ENCODE measurements at places on chromosomes 4 and X.

DNA sequence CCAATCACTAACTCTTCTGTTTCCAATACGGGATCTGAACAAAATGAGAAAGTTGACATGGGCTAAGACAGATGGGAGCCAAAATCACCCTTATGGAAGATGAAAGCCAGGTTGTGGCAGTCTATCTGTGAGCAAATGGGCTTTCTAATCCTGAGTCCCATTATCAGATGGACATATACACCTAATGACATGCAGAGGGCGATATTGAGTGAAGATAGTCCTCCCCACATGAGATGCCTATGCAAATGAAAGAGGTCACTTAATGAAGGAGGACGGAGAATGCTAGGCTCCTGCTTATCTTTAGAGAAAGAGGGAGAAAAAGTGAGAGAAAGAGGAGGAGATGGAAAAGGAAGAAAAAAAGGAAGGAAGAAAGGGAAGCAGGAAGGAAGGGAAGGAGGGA, 547.5 kb downstream of the NLGN4X start:
- DNase-seq: no peak

DNA sequence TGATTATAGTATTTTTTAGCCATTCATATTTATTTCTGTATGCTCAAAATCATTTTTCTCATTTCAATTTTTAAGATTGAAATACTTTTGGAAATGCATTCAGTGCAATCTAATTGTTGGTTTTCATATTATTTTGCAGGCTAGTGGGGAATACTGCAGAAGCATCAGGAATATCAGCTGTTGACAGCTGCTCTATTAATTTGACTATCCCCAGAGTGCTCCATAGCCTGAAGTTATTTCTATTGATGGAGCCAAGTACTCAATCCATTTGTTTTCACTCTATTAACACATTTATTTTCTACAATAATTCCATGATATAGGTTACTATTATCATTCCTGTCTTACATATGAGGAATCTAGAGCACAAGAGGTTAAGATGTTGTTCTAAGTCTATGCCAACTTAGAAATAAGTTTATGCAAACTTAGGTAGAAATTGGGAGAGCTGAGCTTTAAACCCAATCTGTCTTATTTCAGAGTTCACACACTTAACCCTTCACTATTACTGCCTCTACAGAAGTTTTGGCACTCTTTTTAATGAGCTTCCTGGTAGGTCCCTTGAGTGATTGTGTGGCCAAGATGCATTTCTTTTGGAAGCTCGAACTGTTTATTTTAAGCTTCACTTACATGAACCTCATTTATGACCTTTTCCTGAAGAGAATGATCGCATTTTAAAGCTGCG, 65.6 kb upstream of the PCDH18 start:
- DNase-seq: no peak

- DNase-seq: no peak
Observed at GRCh38 chr4:120927801-120928409, 5.4 kb upstream of the PRDM5 start.

DNA sequence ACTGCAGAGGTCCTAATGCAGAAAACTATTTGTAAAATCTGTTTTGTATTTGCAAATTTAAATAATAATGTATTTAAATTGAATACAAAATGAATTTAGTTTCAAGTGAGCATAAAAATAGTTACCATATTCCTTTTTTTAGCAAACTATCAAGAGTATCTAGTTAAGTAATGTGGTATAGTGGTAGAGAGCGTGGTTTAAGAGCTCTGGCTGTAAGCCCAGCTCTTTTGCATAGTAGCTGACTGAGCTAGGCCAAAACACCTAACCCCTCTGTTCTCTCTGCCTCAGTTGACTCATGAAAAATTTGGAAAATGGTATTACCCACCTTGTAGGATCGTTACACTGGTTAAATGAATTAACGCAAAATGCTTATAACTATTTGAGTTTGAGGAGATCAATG, 18.1 kb upstream of the ADAD1 start:
- no peak for DNase-seq

- peak; percentile 16 for DNase-seq
Observed at GRCh38 chr4:80362578-80363181, 27.1 kb downstream of the CFAP299 start.

DNA sequence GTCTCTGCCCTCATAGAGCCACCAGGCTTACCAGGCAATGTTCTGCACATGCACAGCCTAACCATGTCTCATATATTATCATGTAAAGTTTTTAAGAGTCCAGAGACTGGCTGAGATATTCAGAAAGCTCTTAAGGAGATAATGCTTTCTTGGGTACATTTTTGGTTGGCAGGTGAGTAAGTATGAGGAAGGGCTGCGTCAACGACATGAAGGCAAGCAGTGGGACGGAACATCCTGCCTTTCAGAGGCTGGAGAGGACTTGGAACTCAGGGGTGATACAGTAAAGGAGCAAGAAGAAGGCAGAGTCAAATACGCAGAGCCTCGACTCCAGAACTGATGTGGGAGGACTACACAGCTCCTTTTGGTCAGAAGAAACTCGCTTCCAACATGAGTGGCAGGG, 74.8 kb upstream of the MTNR1A start:
- no peak for DNase-seq

DNA sequence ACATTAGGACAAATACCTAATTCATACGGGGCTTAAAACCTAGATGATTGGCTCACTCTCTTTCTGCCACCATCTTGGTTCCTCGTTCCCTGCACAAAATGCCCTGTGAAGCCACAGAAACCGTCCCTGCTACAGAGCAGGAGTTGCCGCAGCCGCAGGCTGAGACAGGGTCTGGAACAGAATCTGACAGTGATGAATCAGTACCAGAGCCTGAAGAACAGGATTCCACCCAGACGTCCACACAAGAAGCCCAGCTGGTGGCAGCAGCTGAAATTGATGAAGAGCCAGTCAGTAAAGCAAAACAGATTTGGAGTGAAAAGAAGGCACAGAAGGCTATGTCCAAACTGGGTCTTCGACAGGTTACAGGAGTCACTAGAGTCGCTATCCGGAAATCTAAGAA, 34.3 kb downstream of the TRIM61 start:
- DNase-seq: no peak

DNA sequence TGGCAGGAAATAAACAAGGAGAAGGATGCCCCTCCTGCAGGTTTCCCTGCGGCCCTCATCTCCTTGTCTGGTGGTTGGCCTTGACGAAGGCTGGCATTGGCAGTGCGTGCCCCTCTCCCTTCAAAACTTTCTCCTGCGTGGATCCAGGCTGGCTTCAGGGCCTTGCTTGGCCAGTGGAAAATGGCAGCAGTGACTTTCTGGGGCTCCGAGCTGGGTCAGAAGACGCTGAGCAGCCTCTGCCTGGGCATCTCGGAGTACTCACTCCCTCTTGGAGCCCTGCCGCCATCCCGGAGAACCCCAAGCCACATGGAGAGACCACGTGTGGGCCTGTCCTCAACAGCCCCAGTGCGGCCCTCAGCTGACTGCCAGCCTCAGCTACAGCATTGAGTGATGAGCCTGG, 39.5 kb downstream of the ADRA2C start:
- DNase-seq: no peak

DNA sequence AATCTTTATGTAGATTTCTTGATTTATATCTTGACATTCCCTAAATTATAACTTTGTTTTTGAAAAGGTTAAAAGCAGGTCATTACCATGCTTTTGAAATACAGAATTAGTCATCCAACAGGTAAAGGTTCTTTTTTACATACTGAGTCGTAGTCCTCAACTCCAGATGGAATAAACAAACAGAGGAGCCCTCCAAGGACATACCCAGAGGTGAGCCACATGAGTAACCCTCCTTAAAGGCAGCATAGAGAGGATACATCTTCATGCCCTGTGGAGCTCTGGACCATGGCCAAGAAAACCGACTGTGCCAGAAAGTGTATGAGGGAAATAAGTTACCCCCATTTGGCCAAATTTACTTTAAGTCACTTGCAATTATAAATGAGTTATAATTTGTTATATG, 95.3 kb upstream of the MCF2 start:
- DNase-seq: no peak

DNA sequence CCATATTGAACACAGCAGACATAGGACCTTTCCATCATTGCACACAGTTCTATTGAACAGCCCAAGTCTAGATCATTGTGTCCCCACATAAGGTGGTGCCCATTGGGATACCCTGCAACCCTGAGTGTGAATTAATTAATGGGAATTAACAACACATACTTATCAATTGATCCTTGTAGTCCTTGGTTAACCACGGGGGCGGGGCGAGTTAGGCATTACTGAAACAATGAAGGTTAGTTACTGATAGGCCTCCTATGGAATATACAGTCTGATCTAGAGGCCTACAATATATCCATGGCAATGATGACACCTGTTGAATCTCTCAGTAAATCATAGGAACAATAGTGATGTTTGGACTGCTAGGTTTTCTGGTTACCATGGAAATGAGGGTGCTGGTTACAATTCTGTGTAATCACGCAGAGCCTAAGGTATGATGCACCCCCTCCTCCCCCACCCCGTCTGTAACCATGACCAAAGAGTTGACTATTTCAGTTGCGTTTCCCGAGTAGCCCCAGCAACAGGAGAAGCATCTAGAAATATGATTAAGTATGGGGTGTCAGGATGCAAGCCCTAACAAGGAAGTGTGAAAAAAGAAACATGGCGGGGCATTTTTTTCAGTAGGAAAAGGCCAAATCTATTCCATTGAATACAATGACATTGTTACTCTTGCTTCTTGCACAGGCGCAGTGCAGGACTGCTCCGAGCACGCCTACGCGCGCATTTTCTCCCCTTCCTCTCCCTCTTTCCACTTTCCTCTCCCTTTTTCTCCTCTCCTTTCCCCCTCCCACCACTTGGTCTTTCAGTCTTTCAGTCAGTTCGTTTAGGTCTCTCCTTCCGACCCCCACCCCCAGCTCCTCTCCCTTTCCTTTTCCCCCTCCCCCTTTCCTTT, 677 bp upstream of the NONO start:
- DNase-seq: peak; percentile 22

DNA sequence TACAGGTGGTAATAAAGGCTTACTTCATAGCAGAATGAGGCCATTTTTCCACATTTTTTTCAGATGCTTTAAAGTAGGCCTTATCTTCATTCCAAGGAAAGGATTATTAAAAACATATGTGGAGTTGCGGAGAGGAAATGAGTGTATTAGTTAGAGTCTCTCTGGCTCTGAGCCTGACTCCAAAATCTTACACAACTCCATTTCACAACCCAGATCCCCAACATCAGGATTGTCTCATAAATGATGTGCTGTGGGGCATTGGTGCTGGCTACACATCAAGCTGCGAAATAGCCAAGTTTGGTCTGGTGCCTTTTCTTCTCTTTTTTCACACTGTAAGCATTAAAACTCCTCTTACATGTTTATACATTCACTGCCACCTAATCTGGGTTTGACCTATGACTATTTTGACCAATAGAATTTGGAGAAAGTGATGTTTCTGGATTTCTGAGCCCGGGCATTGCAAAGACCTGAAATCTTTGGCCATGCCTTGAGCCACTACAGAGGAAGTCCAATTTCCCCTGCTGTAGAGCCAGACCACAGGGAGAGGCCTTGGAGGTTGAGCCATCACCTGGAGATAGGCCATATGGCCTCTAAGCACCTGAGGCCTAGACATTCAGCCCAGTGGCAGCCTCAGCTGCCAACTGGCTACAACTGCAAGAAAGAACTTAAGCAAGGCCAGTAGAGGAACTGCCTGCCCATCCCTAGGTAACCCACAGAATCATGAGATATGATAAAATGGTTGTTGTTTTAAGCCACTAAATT, 16.7 kb upstream of the SOD3 start:
- DNase-seq: peak; percentile 84

- DNase-seq: no peak
Observed at GRCh38 chr4:5592272-5592671, 116.1 kb downstream of the EVC2 start.

DNA sequence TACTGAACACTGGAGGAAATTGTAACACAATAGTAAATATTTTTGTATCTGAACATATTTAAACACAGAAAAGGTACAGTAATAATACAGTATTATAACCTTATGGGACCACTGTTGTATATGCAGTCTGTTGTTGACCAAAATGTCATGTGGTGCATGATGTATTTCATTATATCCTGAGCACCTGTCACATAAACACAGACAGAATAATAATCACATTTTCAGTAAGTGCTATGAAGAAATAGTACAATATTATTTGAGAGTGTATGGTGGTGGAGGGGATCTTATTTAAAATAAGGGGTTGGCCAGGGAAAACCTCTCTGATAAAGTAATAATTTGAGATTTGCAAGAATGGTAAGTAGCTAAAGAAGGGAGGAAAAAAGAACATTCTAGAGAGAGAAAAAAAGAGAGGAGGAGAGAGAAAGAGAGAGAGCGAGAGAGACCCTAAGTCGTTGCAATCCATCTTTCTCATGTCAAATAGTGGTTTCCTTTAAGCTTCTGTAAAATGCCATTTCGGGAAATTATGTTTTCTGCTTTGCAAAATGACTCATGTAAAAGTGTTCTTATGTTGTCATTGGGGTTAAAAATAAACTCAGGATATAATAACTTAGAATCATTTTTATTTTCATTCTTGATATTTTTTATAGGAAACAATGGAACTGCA, 19.3 kb upstream of the CLNK start:
- DNase-seq: no peak

DNA sequence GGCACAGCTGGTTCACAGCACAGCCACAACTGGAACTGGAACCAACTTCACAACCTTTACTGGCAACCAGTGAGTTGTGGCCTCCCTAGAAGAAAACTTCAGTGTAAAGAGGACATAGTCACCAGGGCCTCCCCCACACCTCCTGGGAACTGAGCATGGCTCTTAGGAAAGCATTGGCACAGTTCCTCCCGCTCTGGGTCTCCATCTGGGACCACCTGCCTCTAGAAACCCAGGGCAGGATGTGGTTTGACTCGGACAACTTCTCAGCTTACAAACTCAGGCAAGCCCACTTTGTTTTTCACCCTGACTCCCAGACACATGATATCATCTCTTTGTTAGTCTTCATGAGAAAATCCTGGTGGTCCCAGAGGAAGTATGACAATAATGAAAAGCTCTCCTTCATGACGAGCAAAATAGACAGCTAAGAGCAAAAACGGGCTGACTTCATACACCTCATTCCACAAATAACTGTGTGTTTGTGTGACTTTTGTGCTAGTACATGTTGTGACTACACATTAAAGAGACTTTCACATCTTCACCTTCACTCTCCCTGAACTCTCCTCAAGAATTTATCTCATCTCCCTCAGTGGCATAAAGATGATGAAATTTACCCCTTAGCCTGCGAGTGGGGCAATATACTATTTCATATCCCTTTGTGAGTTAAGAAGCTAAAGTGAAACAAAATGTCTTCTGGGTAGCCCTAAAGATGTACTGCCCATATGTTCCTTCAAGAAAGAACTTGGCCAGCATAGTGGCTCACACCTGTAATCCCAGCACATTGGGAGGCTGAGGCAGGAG, 75.4 kb downstream of the SH3KBP1 start:
- DNase-seq: no peak

DNA sequence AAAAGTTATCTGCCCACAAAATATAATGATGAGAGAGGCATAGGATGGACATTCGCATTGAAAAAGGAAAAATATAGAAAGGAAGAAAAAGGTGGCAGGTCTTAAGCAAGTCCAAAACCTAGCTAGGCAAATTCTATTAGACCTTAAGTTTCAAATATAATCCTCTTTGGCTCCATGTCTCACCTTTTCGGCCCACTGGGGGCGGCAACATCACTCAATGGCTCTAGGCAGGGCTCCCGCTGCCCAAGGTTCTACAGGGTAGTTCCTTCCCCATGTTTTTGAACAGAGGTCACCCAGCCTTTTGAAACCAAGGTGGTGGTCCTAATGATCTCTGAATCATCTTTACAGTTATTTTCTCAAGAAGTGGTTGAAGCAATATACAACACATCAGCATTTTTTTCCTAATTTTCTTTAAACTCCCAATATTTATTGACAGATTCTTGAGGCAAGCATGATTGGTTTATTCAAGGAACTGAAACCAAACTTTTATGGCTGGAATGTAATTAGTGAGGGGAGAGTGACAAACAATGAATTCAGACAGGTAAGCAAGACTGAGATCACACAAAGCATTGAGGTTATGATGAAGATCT, 309.4 kb downstream of the ANTXR2 start:
- DNase-seq: no peak

Measured in SK-N-MC (cell line).